ENCODE measurements at places on chromosomes 3 and 15. TPM values are rescaled to one million over a fixed set of nuclear protein-coding genes. Genes with fewer than 3 reads are reported as not detected.
A peak's percentile ranks its signal among the peaks of the same experiment; 100 is the strongest.

Gene ARHGEF26
- total RNA-seq, result 0.08 TPM

Gene CACNA2D2
- total RNA-seq, result 2.5 TPM

Gene IMPG2
- 0.87 TPM for total RNA-seq

DNA sequence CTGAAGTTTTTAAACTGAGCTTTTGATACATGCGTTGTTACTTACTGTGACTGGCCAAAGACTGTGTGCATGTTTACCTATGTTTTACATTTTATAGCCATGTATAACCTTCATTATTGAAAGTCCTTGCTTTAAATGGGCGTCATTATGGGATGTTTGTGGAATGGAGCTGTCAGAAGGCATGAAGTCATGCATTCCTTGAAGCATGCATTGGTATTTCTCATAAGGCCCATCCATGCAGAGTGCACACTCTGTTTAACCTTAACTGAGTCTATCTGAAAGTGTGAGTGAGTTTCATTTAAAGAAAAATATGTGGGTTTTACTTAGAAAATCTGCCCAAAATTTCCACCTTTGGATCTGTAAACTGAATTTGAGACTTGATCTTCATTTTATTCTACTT is 51.1 kb downstream of the PSMD6 start:
- H3K4me3 ChIP-seq, result peak overlapping the region; percentile 18
- peaks cover 15% of the 10 kb centered on the region for H3K36me3 ChIP-seq
- no peak for DNase-seq

DNA sequence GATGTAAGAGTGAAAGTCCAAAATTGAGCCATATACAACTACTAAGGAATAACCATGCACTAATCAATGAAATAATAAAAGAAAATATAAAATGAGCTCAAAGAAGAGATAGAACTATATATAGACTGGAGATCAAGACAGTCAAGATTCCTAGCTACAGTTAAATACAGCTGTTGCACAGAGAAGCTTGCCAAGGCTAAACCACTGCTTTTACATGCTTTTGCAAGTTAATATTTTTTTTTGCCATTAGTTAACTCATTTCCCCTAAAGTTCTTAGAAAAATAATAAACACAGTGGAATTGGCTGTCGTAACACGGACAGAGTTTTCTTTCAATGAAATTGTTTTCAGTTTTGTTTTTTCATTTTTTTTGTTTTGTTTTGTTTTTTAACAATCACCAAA is 123.0 kb downstream of the VGLL3 start:
- no peaks in the 10 kb centered on the region for H3K27me3 ChIP-seq
- no peaks in the 10 kb centered on the region for H3K36me3 ChIP-seq
- H3K4me3 ChIP-seq, result no peak overlapping the region
- H3K27ac ChIP-seq, result no peak overlapping the region
- no peak for DNase-seq

DNA sequence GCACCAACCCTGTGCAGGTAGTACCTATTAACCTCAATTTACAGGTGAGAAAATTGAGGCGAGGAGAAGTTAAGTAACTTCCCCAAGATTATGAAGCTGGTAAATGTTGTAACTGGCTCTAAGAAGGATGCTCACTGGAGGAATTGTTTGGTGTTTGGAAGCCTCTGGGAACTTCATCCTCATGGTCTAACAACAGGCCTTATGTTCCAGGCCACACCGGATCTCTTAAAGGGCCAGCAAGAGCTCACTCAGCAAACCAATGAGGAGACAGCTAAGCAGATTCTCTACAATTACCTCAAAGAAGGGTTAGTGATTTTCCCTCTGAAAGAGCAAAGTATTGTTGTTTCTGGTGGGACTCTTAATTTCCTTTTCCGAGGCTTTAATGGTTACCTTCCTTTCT is 63.9 kb downstream of the CGNL1 start:
- no peaks in the 10 kb centered on the region for H3K27me3 ChIP-seq
- H3K4me3 ChIP-seq, result no peak overlapping the region
- no peak for DNase-seq
- H3K36me3 ChIP-seq, result no peaks in the 10 kb centered on the region
- no peaks in the 10 kb centered on the region for H3K4me1 ChIP-seq

- H3K27ac ChIP-seq, result no peak overlapping the region
- no peaks in the 10 kb centered on the region for H3K27me3 ChIP-seq
- H3K36me3 ChIP-seq, result no peaks in the 10 kb centered on the region
- H3K4me3 ChIP-seq, result no peak overlapping the region
- H3K4me1 ChIP-seq, result no peaks in the 10 kb centered on the region
- DNase-seq, result no peak
These were observed 621.5 kb upstream of the SEMA6D start for GRCh38 chr15:47095833-47096232.
